NCI-H2227 treated with DMSO at 0.1 percent for 48 hours (cell line): ENCODE measurements at places on chromosomes 12 and 14.

- no peak for DNase-seq
These were observed 9.0 kb upstream of the TAS2R31 start for GRCh38 chr12:11040162-11040561.

DNA sequence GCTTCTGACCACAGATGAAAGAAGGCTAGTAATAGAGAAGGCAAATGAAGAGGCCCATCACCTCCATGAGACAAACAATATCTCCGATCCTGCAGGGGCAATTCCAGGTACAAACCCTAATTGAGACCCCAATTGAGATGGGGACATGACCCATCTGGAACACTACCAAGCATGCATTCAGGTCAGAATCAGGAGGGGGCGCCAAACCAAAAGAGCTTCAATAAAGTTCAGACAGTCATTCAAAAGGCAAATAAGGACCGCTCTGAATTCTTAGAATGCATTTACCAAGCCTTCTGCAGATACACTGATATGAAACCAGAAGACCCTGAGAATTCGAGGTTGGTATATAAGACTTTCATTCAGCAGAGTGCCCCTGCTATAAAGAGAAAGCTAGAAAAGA is 10.2 kb upstream of the EDDM3B start:
- DNase-seq: no peak

DNA sequence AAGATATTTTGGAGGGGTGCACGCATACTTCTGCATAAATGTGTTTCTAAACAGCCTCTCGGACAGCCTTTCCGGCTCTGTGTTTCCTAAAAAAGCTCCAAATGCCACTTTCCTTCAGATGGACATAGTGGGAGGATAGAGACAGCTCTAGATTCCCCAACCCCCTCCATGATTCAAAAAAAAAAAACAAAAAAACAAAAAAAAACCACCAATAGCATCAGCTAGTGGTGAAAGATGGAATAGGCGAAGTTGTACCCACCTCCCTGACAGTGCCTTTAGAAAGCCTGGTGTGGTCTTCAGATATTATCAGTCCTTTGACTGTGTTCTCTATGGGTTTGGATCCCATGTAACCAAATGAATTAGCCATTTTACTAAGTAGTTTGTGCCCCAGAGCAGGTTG is 94.1 kb downstream of the PHETA1 start:
- no peak for DNase-seq

DNA sequence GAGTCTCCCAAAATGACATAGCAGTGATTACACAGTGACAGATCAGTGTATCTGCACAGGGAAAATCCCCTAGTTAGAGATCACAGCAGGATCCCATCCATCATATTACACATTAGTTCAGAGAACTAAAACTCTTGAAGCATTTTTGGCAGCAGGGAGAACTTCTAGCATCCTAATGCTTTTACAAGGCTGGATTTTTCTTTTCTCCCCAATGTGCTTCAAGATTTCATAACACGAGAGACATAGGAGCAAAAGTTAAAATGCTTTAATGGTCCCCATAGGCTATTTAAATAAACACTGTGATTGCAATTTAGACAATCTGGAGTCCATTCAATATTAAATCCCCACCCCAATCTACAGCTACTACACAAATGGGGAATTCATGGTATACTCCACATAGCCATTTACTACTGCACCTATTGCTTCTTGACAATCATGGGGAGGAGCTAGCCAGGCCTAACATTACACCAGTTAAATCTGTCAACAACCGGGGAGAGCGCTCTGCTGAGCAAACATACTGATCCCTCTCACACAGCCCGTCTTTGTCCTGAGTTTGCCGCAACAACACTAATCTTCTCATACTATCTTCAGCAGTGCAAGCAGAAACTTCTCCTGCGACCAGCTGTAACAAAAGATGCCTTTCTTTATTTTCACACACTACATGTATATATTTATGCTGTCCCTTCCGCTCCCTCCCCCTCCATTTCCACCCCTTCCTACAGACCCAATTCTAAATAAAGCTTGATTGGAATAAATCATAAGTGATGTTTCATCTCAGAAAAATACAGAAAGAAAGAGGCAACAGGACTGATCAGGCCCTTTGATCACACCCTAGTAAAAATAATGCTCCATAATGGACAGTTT is 120.3 kb upstream of the SOX5 start:
- DNase-seq: peak; percentile 34

DNA sequence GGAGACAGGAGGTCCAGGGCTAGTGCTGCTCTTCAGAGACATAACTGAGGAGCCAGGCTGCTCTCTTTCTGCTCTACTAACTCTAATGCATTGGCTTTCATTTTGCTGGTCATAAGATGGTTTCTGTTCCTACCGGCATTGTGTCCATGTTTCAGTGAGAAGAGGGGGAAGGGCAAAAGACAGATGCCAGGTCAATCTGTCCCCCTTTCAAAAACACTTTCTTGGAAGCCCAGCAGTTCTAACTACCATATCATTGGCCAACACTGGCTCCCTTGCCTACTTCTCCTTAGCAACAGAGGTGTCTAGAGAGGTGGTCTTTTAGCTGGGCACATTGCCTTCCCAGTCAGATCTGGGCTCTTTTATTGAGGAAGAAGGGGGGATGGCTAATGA is 63.9 kb downstream of the TGFB3 start:
- no peak for DNase-seq
